Prostate gland (tissue), 2 donors: ENCODE measurements at places on chromosomes 6 and 20. TPM values are rescaled to one million over a fixed set of nuclear protein-coding genes. Genes with fewer than 3 reads are reported as not detected.

DNA sequence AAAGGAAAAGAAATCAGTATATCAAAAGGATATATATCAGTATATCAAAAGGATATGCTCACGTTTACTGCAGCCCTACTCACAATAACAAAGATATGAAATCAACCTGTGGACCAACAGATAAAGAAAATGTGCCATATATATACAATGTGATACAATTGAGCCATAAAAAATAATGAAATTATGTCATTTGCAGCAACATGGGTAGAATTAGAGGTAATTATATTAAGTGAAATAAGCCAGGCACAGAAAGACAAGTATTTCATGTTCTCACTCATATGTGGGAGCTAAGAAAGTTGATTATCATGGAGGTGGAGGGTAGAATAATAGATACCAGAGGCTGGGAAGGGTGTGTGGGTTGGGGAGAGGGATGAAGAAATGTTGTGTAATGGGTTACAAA is 102.9 kb upstream of the MARCKS start:
- no peak for DNase-seq

GRCh38 chr6:109865968-109866367 is 112.1 kb upstream of the GPR6 start:
- DNase-seq, result no peak

- DNase-seq, result no peak
These were observed 35.4 kb downstream of the CEP250 start for GRCh38 chr20:35490736-35491181.

DNA sequence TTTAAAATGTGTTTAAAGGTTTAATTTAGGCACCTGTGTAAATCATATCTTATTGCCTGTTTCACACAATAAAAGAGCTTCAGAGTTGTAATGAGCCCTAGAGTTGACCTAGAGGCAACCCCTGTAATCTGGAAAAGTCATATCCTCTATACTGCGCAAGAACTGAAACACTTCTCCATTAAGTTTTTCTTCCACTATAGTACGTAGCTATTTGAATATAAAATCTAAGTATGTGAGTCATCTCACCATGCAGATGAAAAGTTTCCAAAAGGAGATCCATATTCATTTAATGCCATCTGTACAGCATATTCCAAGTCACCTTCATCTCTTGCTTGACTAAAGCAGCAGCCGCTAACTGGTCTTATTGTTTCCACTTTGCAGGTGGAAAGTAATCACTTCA is 26.0 kb upstream of the TAAR1 start:
- DNase-seq, result no peak

Gene PPP1R18
- total RNA-seq, result 12.2 TPM
